WTC11 (cell line): ENCODE measurements at places on chromosomes 11 and 22. TPM values are rescaled to one million over a fixed set of nuclear protein-coding genes. Genes with fewer than 3 reads are reported as not detected.

The MYO7A gene
- total RNA-seq: 2.1 to 2.5 TPM (median 2.3 TPM) in 3 replicates

The MS4A3 gene
- not detected in 3 replicates for total RNA-seq

The FAM227A gene
- total RNA-seq: 3.8 to 6.3 TPM (median 6.0 TPM) in 3 replicates

The CARNS1 gene
- 1.3 to 2.6 TPM (median 2.4 TPM) in 3 replicates for total RNA-seq

The TMPRSS6 gene
- 0.11 to 0.14 TPM in 2 of 3 replicates, not detected in the other for total RNA-seq

The INPP5J gene
- 6.2 to 9.0 TPM (median 7.7 TPM) in 3 replicates for total RNA-seq

The SHANK3 gene
- 9.6 to 10.5 TPM (median 9.7 TPM) in 3 replicates for total RNA-seq

The C11orf52 gene
- 2.1 to 4.2 TPM (median 3.0 TPM) in 3 replicates for total RNA-seq

The CHRNA10 gene
- 0.46 to 1.7 TPM (median 0.73 TPM) in 3 replicates for total RNA-seq

The PGAP2 gene
- total RNA-seq: 38.2 to 43.0 TPM (median 40.7 TPM) in 3 replicates

The SCGB1C1 gene
- total RNA-seq: not detected in 3 replicates

The NRXN2 gene
- total RNA-seq: 8.0 to 10.4 TPM (median 8.6 TPM) in 3 replicates
